ENCODE measurements at places on chromosomes 5 and 9. TPM values are rescaled to one million over a fixed set of nuclear protein-coding genes. Genes with fewer than 3 reads are reported as not detected.

The WDR38 gene
- not detected for total RNA-seq

The CAPSL gene
- not detected for total RNA-seq

The CDH18 gene
- total RNA-seq = not detected

The PCDHGA6 gene
- 0.71 TPM for total RNA-seq

DNA sequence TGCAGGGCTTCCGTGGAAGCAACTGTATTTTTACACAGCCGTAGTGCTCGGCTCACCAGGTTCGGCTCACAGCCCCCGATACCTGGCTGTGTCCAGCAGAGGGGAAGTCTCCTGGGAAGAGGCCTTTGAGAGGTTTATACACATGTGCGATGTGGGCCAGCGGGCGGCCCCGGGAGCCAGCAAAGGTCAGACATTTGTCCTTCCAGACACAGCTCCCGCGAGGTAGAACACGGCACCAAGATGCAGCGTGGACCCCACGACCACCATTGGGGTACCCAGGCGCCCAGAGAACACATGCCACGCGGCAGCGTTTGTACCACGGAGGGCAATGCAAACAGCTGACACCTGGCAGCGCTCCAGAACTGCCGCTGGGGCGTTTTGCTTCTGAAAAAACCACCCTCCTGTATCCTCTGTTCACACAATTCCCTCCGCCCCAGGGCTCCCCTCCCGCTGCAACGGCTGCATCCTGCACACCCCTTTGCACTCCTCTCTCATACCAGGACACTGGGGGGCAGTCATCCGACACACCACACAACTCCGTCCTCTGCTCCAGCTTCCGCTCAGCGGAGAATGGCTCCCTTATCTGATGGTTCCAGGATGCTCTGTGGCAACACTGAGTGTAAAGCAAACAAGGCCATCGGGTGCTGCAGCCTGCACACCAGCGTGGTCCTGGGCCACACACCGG lies 235.3 kb downstream of the SYK start:
- peak overlapping the region; percentile 40 for H3K4me3 ChIP-seq
- peaks cover 32% of the 10 kb centered on the region for H3K4me1 ChIP-seq
- DNase-seq = peak; percentile 79
- H3K27me3 ChIP-seq = no peaks in the 10 kb centered on the region

DNA sequence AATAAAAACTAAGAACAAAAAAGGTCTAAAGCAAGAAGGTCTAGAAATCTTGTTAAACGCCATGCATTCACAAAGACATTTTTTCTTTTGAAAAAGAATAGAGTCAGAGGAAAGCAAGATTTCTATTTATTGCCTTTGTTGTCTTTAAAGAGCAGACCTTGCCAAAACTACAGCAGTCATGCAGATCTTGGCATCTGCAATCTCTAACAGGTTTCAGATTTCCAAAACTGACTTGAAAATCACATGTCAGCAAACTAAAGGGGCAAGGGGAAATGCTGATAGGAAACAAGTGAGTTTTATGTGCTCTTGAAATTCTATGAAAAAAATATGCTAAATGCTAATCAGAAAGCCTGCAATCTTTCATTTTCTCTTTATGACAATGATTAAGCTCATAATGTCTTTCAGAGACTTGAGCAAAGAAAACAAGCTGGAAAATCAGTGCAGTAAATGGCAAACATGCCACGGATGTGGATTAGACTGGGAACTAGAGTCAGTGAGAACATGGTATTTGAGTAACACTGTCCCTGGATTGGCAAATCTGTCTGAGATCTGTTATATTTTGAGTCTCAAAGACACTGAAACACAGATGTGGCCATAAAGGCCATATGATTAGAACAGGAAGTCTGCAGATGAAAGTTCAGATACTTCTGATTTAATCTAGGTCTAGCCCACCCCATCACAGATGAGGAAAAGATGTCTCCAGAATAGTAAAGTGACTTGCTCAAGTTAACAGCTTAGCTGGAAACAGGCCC lies 361.4 kb upstream of the RPS23 start:
- H3K27ac ChIP-seq = no peak overlapping the region
- no peak overlapping the region for H3K4me3 ChIP-seq
- DNase-seq = no peak
- H3K4me1 ChIP-seq = peaks cover 58% of the 10 kb centered on the region
- no peaks in the 10 kb centered on the region for H3K27me3 ChIP-seq

DNA sequence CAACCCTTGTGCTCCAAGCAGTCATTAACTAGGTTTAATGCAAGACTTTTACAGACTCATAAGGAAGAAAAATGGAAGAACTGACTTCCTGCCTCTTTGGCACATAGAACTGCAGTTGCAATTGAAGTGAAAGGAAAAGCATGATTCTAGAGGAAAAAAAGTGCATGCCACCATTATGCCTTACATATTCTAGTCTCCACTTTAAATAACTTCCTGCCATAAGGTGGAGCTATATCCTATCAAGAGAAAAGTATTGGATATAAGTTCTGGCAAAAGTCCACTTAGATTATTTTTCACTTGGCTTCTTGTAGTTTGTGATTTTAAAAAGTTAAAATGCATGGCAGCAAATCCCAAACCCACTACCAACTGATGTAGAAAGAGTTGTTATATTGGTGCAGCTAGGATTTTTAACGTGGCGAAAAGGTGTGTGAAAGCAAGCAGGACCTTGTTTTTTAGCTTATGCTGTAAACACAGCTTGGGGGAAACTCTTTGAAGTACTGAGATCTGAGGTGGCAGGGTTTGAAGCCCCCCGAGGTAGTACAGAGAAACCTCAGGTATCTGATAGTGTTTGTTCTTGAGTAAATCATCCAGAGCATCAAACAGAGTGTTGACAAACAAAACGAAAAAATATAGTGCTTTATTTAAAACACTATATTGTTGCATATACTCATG lies 117.9 kb downstream of the ANXA1 start:
- peak overlapping the region; percentile 23 for H3K27ac ChIP-seq
- no peaks in the 10 kb centered on the region for H3K27me3 ChIP-seq
- H3K4me3 ChIP-seq = no peak overlapping the region
- H3K4me1 ChIP-seq = peaks cover 22% of the 10 kb centered on the region
- DNase-seq = no peak

- H3K4me1 ChIP-seq = peaks cover 18% of the 10 kb centered on the region
- H3K27me3 ChIP-seq = no peaks in the 10 kb centered on the region
- peak; percentile 11 for DNase-seq
- H3K27ac ChIP-seq = peak overlapping the region; percentile 11
- no peaks in the 10 kb centered on the region for H3K36me3 ChIP-seq
These were observed 211.8 kb upstream of the C9orf72 start for GRCh38 chr9:27784847-27785713.

GRCh38 chr5:139912804-139913203 lies 117.2 kb downstream of the PSD2 start:
- H3K27me3 ChIP-seq = peaks cover 56% of the 10 kb centered on the region
- H3K27ac ChIP-seq = no peak overlapping the region
- DNase-seq = no peak
- no peaks in the 10 kb centered on the region for H3K4me1 ChIP-seq

DNA sequence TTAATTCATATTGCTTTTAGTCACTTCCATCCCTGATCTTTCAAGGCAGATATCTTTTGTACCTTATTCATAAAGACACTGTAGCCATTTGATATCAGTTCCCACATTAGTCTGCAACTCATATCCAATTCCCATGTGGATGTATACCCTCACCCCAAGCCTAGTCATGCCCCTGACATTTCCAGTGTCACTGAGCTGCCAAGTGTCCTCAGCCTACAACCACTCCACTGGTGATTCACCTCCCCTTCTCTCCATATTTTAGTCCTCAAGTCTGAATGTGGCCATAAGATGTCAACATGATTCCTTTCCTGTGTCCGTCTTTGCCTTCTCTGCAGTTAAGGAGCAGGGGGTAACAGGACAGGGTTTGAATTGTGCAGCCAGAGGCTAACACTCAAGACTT lies 346.9 kb downstream of the RAB3C start:
- no peak overlapping the region for H3K4me3 ChIP-seq
- no peak for DNase-seq
- H3K36me3 ChIP-seq = no peaks in the 10 kb centered on the region
- H3K27ac ChIP-seq = no peak overlapping the region
- H3K4me1 ChIP-seq = no peaks in the 10 kb centered on the region

DNA sequence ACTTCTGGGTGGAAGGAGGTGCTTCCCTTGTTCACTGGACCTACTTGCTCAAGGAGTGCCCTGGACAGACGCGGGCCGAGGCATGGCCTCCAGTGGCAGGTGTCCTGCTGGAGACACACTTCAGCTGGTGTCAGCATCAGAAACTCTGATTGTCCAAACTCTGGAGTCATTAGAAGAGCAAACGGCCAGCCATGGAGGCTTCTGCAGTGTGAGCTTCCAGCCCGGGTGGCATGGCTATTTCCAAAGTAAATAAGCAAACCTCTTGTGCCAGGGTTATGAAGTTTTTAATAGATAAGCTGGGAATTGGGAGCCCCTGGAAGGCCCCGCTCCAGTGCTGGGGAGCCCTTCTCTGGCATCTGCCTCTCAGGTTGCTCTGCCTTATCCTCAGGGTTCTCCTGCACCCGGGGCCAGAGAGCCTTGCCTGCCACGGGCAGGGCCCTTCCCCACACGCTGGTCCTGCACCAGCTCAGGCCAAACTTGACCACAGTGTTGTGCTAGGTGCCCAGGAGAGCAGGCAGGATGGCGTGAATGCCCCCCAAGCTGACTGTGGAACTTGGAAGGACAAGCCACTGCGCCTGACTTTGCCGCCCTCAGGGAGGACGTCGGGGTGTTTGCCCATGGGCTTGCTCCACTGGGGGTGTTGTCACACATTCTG lies 285.6 kb downstream of the GADD45G start:
- H3K36me3 ChIP-seq = no peaks in the 10 kb centered on the region
- DNase-seq = no peak
- H3K27ac ChIP-seq = no peak overlapping the region
- no peaks in the 10 kb centered on the region for H3K4me1 ChIP-seq
